ENCODE measurements at places on chromosomes 1 and 21.

- DNase-seq: peak; percentile 22
These were observed 453 bp downstream of the PABPC4 start for GRCh38 chr1:39576016-39576657.

DNA sequence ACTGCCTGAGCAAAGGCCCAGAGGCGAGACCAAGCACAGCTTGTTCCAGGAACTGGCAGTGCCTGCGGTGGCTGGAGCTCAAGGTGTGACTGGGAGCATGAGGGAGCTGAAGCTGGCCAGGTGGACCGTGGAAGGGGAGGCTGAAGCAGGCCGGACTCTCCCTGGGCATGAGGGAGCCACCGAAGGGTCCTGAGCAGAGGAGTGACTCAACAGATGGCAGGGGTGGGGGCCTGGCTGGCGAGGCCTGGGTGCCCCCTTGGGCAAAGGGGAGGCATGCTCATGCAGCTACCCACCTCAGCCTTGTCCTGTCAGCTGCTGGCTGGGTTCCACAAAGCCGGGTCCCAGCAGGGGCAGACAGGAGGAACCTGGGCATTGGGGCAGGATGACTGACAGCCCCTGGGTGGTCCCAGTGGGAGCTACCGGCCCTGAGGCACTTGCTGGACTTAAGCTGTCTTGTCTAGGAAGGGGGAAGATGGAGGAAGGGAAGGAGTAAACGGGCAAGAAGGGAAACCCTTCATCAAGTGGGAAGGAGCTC lies 118.9 kb downstream of the LACTBL1 start:
- DNase-seq: no peak

DNA sequence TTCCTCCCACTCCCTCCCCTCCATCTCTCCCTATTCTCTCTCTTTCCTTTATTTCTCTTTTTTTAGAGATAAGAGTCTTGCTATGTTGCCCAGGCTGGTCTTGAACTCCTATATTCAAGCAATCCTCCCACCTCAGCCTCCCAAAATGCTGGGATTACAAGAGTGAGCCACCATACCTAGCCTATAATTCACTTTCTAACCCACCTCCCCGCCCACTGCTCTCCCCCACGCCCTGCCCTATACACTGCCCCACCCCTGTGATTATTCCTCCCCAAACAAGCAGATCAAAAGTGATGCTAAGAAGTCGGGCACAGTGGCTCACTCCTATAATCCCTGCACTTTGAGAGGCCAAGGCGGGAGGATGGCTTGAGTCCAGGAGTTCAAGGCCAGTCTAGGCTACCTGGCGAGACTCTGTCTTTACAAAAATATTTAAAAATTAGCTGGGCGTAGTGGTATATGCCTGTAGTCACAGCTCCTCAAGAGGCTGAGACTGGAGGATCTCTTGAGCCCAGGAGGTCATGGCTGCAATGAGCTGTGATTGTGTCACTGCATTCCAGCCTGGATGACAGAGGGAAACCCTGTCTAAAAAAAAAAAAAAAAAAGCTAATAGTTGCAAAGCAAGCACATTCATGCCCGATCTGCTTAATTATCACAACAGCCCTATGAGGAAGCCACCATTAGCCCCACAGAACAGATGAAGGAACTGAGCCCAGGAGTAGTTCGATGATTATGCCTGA lies 12.8 kb upstream of the E2F2 start:
- DNase-seq: no peak

DNA sequence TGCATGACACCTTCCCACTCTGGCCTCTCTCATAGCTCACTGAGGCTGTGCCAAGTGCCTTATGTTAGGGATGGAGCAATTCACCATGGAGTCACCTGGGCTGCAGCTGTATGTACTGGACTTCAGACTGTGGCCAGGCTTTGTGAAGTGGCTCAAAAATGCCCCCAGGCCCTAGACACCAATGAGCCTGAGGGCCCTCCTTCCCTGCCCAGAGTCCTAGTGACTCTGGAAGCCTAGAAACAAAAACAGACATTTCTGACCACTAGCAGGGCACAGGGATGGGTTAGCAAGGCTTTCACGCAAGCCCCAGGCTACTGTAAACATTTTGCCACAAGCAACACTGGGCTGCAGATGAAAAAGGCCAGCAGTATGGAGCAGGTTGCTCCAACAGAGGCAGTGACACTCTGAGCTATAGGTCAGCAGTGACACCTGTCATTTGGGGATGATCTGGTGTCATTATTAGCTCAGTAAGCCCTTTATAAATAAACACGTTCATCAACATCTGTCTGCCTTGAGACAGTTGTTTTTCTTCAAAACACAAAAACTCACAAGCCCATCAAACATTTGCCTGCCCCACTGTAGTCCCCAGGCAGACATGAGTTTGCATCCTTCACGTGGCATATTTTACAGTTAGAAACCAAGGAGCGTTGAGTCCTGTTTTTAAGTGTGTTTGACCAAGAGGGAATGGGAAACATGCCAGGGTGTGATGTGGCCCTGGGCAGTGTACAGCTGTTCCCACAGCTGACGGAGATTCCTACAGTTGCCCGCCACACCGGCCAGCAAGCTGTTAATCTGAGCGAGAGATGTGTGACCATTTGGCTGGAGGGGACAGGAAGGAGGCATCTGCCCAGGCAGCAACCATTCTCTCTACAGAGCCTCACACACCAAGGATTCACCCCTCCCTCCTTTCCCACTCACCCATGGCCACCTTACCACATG lies 66.8 kb downstream of the KCNN3 start:
- no peak for DNase-seq

- no peak for DNase-seq
These were observed 176.8 kb downstream of the ATP6V1G3 start for GRCh38 chr1:198363625-198364151.

DNA sequence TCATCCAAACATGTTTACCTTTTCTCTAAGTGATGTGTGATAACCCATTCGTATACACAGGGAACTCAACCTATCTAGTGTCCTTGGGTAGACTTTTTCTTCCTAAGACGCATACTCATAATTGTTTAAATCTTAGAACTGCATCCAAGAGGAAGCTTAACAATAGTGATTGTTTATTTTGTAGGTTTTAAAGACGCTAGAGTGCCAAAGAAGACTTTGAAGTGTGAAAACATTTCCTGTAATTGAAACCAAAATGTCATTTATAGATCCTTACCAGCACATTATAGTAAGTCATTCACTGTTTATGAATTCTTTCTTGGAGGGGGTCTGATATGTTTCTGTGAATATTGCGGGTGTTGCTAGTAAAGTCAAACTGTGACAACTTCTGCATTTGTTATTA lies 25.4 kb downstream of the PLA2G4A start:
- DNase-seq: no peak

DNA sequence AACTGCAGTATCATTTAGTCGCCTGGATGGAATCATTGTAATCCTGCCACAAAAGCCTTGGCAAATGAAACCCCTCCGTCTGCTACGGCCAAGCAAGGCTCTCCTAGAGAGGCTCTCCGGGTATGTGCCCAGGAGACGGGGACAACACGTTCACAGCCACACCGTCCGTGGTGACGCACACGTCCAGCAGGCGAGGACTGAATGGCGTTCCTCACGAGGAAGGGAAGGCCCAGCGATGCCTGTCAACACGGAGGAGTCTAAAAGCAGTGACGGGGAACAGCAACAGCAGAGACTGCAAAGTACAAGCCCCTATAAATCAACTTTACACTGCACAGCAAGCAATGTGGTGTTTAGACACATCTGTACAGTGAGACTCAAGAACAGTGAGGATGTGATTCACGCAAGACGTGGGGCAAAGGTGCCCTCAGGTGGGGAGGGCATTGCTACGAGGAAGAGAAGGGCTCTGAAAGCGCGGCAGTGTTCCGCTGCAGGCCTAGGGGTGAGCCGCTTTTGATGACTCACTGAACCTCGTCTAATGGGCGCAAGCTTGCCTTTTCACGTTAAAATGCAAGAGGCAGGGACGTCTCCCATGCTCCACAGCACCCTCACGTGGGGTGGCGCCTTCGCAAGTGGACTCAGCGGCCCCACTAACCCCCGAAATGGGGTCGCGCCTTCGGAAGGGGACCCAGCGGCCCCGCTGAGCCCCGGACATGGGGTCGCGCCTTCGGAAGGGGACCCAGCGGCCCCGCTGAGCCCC lies 6.8 kb downstream of the WRAP73 start:
- DNase-seq: no peak

- no peak for DNase-seq
These were observed 295.7 kb downstream of the CHRM3 start for GRCh38 chr1:239682046-239682445.

- DNase-seq: no peak
These were observed 13.4 kb downstream of the FTCD start for GRCh38 chr21:46141767-46142581.

- DNase-seq: no peak
These were observed 4.8 kb upstream of the SARS1 start for GRCh38 chr1:109208836-109209463.

DNA sequence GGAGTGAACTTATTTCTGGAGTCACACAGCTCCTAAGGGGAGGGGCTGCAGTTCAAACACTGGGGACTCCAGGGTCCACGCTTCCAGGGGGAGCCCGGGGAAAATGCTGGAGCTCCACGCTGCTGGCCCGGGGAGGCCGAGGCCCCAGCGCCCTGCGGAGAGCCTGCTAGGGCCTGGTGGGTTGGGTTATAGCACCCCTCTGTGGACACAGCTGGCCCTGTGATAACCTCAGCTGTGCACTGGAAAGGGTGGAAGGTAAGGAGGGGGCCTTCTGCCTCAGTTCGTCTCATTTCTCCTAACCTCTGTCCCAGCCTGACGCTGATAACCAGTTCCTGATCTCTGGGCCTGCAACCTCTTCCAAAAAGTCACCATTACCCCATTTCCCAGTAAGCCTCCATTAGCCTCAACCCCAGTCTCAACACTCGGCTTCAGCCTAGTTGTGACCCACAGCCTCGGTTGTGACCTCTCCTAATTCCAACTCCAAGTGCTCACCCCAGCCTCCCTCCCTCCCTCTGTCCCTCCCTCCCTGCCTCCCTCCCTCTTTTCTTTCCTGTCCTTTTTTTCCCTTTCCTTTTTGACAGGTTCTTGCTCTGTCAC lies 7.1 kb downstream of the NBL1 start:
- DNase-seq: peak; percentile 44

- peak; percentile 80 for DNase-seq
These were observed at the start of gene GSTM1 for GRCh38 chr1:109687641-109688499. GSTM1 (plus strand) TSS chr1:109687817; CDS start chr1:109687874, 57 bp downstream.

- DNase-seq: no peak
These were observed 63.9 kb downstream of the WDR64 start for GRCh38 chr1:241715956-241716355.

DNA sequence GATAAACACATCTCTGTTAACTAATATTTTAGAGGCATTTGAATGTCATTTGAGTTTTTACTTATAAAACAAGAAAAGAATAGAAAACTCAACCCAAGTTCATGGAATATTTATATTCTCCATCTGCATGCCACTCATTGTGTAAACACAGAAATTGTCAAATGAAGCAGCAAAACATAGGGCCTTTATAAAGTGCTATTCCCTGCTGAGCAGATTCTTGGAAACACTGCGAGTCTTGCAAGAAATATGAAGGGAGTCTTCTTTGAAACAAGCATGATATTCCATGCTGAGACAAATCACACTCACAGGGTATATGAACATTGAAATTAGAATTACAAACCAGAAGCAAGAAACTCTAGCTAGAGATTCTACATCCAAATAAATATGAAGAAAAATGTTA lies 655.8 kb downstream of the BRINP3 start:
- no peak for DNase-seq

DNA sequence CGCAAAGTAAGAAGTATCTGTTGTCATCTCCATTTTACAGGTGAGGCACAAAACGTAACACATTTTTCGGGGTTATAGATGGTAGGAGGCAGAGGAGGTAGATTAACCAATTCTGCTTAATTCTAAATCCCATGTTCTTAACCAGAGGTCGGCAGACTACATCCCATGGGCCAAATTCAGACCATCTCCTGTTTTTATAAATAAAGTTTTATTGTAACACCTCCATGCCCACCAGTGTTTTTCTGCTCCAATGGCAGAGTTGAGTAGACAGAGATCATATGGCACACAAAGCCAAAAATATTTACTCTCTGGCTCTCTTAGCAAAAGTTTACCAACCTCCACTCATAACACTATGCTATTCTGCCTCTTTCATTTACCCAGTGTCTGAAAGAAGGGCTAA lies 30.9 kb downstream of the FHAD1 start:
- DNase-seq: no peak

DNA sequence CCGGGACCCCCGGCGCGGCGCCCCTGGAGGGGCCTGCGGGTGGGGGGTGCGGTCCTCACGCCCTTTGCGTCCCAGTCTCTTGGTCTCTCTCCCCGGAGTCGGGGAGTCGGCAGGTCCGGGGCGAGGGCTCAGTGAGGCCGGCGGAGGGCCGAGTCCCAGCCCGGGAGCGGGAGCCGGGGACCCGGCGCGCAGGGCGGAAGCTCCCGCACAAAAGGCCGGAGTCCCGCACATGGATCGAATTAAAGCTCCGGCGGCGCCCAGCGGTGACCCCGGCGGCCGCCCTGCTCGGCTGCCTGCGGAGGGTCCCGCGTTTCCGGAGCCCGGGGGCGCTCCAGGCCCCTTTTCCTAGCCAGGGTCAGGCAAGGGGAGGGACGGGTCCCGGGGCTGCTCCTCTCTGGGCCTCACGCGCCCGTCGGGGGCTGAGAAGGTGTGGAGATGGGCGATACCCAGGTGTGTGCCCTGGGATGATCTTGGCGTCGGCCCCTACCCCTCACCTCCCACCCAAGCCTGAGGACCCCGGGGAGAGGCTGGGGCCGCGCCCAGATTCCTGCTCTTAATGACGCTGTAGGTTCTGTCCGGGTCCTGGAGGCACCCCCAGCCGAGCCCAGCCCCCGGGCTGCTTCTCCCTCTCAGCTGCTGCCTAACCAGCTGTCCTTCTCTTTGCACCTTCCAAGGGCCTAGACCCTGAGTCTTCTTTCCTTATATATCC lies 512 bp downstream of the FBLIM1 start:
- DNase-seq: no peak

DNA sequence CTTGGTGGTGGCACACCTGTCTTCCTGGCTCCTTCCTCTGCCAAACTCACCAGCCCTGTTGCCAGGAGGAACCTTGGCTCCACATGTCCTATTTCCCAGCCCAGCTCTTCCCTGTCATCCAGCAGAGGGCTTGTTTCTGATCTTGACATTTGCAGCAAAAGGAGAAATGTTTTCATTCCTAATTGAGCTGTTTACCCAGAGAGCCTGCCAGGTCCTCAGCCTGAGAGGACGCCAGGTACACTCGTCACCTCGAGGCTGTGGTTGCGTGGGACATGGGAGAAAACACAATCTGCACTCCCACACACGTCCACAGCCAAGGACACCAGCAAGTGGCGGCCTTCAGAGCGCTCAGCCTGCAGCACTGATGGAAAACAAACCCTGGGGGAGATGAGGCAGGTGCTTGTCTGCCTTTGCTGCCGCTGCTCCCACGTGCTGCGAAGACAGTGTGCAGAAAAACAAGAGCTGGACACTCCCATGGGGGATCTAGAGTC lies 132.8 kb upstream of the CD34 start:
- no peak for DNase-seq

GRCh38 chr1:60857851-60858250 lies 224.5 kb upstream of the NFIA start:
- DNase-seq: no peak
